ENCODE measurements at places on chromosomes 4 and X. TPM values are rescaled to one million over a fixed set of nuclear protein-coding genes. Genes with fewer than 3 reads are reported as not detected.

GRCh38 chr4:181289198-181289597 is 954.0 kb upstream of the TENM3 start:
- no peak for DNase-seq

DNA sequence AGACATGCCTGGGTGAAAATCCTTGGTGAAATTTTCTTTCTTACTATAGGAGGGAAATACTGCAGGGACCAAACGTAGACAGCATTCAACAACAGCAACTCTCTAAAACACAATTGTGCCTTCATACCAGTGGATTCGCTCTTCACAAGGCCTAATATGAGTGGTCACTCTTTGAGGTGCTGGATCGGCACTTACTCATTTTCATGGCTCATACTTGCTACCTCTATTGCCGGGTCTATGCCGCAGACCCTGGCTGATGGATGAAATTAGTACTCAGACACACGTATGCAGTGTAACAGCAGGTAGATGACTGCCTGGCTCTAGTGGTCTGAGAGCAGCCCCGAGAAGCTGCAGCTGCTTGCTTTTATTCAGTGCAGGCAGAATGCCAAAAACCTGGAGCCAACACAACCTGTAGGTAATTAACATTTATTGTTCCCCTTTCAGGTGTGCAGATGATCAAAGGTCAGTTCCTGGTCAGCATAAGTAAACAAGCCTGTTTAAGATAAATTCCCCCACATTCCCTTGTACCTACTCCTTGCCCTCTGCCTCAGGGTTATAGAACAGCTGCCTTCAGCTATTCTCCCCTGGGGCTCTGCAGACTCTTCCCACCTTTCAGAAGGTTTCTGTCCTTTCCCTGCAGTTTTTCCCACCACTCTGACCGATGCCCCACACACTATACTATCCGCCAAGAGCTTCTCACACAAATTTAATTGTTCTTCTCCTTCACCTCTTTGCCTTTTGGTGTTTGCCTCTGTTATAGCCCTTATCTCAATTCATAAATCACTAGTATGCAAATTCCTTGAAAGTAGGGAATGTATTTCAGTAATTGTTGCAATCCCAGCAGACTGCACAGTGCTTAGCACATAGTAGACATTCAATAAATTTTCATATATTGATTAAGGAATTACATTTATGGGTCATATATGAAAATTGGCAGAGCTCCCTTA is 210.0 kb downstream of the SPANXN3 start:
- no peak for DNase-seq

GRCh38 chrX:80420147-80420546 is at the start of gene TENT5D:
Gene TENT5D, plus strand, starts transcription at chrX:80420447. Its CDS starts 22,093 bp downstream, at chrX:80442540.
- DNase-seq: no peak

GRCh38 chrX:116282751-116283150 is 112.2 kb downstream of the AGTR2 start:
- no peak for DNase-seq

The STAP1 gene
- not detected for polyA plus RNA-seq

The MAGEA1 gene
- 3.0 TPM for polyA plus RNA-seq

The HSFX1 gene
- 0.05 TPM for polyA plus RNA-seq

The ADGRG4 gene
- not detected for polyA plus RNA-seq

Measured in SK-N-SH (cell line).